Breast epithelium (tissue), 4 donors: ENCODE measurements at places on chromosomes 13 and 19.

DNA sequence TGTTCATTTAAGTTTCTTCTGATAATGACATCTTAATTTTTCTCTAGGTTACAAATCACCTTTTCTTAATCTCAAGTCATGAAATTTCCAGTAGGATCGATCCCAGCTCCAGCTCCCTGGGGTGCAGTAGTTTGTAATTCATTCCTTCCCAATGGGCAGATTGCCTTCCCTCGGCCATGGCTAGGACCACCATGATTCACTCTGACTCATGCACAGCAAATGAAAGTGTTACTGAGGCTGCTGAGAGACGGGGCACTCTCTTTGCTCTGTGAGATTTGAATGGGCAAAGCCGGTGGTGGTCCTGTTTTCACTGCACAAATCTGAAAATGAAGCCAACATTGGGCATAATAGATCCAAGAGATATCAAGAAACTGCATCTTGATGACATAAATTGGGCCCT is 202.8 kb upstream of the IRS2 start:
- no peak overlapping the region for H3K4me3 ChIP-seq
- no peaks in the 10 kb centered on the region for H3K4me1 ChIP-seq
- no peak overlapping the region for H3K27ac ChIP-seq

DNA sequence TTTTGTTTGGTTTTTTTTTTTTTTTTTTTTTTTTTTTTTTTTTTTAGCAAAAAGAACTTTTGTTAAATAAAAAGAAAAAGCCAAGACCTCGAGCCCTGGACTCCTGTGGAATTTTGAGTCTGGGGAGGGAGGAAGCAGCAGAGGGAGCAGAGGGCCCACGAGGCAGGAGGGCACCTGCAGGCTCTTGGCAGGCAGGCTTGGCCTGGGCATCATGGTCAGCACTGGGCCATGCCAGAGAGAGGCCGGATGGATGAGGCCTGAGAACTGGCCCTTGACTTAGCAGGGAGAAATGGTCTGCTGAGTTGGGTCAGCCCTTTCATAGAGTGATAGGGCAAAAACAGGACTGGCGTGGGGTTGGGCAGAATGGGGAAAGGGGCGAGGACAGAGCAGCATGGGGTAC is 100.4 kb downstream of the GPR12 start:
- H3K36me3 ChIP-seq = no peaks in the 10 kb centered on the region
- H3K27me3 ChIP-seq = no peaks in the 10 kb centered on the region
- no peaks in the 10 kb centered on the region for H3K4me1 ChIP-seq
- no peak for DNase-seq
- H3K27ac ChIP-seq = no peak overlapping the region

- peak overlapping the region; percentile 24 for H3K4me3 ChIP-seq
- H3K27ac ChIP-seq = no peak overlapping the region
- H3K4me1 ChIP-seq = no peaks in the 10 kb centered on the region
- H3K36me3 ChIP-seq = peaks cover 35% of the 10 kb centered on the region
- DNase-seq = no peak
- no peaks in the 10 kb centered on the region for H3K27me3 ChIP-seq
Observed at GRCh38 chr19:58128041-58128685, 22.4 kb downstream of the ZNF329 start.

DNA sequence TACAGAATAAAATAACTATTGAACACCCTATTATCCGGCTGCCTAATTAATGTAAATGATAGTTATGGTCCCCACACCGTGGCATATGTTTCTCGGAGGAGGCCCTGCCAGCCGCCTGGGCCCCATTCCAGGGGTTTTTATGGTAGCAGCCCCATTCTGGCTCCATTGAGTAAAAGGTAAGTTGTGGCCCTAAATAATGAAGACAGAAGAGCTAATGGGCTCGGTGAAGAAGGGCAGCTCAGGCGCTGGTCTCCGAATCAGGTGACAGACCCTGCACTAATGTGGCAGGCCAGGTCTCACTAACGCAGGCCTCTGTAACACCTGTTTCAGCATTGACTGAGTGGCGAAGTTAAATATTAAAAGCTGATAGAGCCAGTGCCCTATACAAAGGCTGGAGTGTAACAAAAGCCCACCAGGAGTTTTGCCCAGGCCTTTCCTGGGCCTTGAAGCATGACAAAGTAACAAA is 19.1 kb downstream of the POP4 start:
- no peaks in the 10 kb centered on the region for H3K27me3 ChIP-seq
- no peaks in the 10 kb centered on the region for H3K36me3 ChIP-seq
- no peak overlapping the region for H3K4me3 ChIP-seq
- H3K27ac ChIP-seq = no peak overlapping the region

DNA sequence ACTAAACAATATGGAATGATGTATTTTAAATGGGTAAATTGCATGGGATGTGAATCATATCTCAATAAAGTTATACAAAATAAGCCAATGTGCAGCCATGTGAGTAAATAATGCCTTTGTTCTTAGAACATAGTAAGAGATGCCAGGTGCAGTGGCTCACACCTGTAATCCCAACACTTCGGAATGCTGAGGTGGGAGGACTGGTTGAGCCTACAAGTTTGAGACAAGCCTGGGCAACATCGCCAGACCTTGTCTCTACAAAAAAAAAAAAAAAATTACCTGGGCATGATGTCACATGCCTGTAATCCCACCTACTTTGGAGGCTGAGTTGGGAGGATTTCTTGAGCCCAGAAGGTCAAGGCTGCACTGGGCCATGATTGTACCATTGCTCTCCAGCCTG is 230.7 kb downstream of the RFC3 start:
- no peaks in the 10 kb centered on the region for H3K4me1 ChIP-seq
- H3K4me3 ChIP-seq = no peak overlapping the region
- H3K27me3 ChIP-seq = no peaks in the 10 kb centered on the region
- DNase-seq = no peak
- H3K27ac ChIP-seq = no peak overlapping the region
- no peaks in the 10 kb centered on the region for H3K36me3 ChIP-seq

GRCh38 chr13:22271903-22272302 is 601.0 kb downstream of the FGF9 start:
- no peak for DNase-seq
- H3K4me3 ChIP-seq = no peak overlapping the region
- H3K27me3 ChIP-seq = no peaks in the 10 kb centered on the region
- H3K4me1 ChIP-seq = no peaks in the 10 kb centered on the region

DNA sequence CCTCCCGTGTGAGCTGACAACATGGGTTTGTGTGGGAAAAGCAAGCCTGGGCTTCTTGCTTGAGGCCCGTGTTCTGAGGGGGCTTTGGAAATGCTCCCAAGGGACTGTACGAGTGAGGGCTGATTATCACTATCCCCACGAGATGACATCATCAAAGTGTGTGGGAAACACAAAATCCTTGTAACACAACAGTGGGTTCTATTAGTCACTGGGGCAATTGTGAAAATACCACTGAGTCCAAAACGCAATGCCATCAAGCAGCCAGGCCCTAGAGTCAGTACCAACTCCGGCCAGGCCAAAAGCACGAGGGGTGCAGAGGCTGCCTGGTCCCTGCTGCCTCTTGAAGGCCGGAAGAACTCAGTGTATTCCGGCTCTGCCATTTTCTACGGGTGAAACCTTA is 29.6 kb downstream of the CAPS start:
- no peaks in the 10 kb centered on the region for H3K36me3 ChIP-seq
- H3K4me1 ChIP-seq = peaks cover 7% of the 10 kb centered on the region
- no peak for DNase-seq
- no peaks in the 10 kb centered on the region for H3K27me3 ChIP-seq
- no peak overlapping the region for H3K4me3 ChIP-seq
- H3K27ac ChIP-seq = peak overlapping the region; percentile 64

GRCh38 chr19:11164879-11165406 is 9.4 kb upstream of the SPC24 start:
- H3K36me3 ChIP-seq = peaks cover 4% of the 10 kb centered on the region
- H3K27ac ChIP-seq = peak overlapping the region; percentile 91
- peak overlapping the region; percentile 41 for H3K4me3 ChIP-seq
- H3K27me3 ChIP-seq = no peaks in the 10 kb centered on the region

GRCh38 chr19:53785196-53785889 is 38.8 kb downstream of the NLRP12 start:
- H3K4me1 ChIP-seq = no peaks in the 10 kb centered on the region
- no peak overlapping the region for H3K4me3 ChIP-seq
- H3K27ac ChIP-seq = no peak overlapping the region
- no peaks in the 10 kb centered on the region for H3K36me3 ChIP-seq
- peaks cover 4% of the 10 kb centered on the region for H3K27me3 ChIP-seq

DNA sequence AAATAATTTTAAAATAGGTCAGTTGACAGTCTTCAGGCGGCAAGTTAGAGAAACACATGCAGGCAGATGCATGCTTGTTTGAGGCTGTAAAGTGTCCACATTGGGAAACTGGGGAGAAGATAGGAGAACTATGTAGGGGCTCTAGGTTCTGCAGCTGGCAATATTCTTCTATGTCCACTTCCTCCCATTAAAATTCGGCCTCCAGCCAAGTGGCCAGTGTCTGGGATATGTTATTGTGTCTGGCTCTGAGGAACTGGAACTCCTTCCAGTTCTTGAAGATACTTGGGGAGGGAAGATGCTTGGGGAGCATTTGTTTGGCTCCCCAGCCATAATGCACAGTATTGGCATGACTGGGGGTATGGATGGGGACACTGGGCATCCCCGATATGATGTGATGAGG is 20.9 kb upstream of the KLF2 start:
- no peaks in the 10 kb centered on the region for H3K4me1 ChIP-seq
- H3K36me3 ChIP-seq = no peaks in the 10 kb centered on the region
- no peak overlapping the region for H3K4me3 ChIP-seq
- H3K27me3 ChIP-seq = no peaks in the 10 kb centered on the region

DNA sequence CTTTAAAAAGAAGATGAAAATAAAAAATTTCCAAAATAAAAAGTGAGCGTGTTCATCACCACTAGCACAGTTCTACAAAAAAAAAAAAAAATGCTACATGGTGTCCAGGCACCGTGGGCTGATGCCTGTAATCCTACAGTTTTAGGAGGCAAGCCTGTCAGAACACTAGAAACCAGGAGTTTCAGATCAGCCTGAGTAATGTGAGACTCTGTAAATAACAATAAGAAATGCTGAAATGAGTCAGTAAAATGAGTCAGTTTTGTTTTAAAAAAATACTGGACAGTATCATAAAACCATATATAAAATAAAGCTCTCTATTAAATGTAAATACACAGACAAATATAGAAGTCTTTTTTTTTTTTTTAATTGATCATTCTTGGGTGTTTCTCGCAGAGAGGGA is 30.0 kb downstream of the ZNF91 start:
- no peaks in the 10 kb centered on the region for H3K27me3 ChIP-seq
- no peak overlapping the region for H3K27ac ChIP-seq
- no peak for DNase-seq
- H3K36me3 ChIP-seq = peaks cover 9% of the 10 kb centered on the region
- no peak overlapping the region for H3K4me3 ChIP-seq
- no peaks in the 10 kb centered on the region for H3K4me1 ChIP-seq

- H3K27ac ChIP-seq = peak overlapping the region; percentile 99
- H3K27me3 ChIP-seq = no peaks in the 10 kb centered on the region
- peak overlapping the region; percentile 73 for H3K4me3 ChIP-seq
- no peaks in the 10 kb centered on the region for H3K4me1 ChIP-seq
Observed at GRCh38 chr19:18291590-18292461, 10.4 kb upstream of the JUND start.

- no peak overlapping the region for H3K27ac ChIP-seq
- no peaks in the 10 kb centered on the region for H3K4me1 ChIP-seq
Observed at GRCh38 chr13:94395860-94396259, 83.6 kb downstream of the DCT start.

- H3K4me1 ChIP-seq = no peaks in the 10 kb centered on the region
- no peaks in the 10 kb centered on the region for H3K27me3 ChIP-seq
- H3K4me3 ChIP-seq = no peak overlapping the region
- H3K27ac ChIP-seq = no peak overlapping the region
- H3K36me3 ChIP-seq = no peaks in the 10 kb centered on the region
- DNase-seq = no peak
Observed at GRCh38 chr13:22938576-22938975, 242.2 kb upstream of the SGCG start.

DNA sequence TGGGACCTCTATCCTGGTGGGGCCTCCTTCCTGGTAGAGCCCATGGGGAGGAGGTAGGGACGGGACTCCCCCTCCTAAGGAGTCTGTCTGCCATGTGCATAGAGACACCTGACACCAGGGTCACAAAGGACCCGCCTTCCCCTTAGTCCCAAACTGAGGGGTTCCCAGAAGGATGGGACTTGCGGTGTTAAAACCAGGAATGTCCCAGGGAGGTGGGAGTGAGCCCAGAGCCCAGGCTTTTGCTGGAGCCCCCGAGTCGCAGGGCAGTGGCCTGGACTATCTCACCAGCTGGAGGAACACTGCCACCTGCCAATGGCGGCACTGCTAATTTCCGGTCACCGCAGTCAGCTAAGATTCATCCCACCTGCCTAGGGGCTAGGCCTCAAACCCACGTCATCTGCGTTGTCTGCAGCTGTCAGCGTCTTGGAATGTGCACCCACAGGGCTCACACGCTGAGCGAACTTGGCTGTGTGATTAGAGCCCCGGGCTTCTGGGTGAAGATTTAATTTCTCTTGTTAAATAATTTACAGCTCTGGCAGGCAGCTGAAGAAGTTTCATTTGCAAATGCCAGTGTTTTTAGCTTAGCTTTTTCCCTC is 31.9 kb upstream of the ATP11A start:
- no peaks in the 10 kb centered on the region for H3K4me1 ChIP-seq
- H3K36me3 ChIP-seq = no peaks in the 10 kb centered on the region
- peak; percentile 40 for DNase-seq
